NCI-H345 (cell line): ENCODE measurements at places on chromosomes 2 and 18.

DNA sequence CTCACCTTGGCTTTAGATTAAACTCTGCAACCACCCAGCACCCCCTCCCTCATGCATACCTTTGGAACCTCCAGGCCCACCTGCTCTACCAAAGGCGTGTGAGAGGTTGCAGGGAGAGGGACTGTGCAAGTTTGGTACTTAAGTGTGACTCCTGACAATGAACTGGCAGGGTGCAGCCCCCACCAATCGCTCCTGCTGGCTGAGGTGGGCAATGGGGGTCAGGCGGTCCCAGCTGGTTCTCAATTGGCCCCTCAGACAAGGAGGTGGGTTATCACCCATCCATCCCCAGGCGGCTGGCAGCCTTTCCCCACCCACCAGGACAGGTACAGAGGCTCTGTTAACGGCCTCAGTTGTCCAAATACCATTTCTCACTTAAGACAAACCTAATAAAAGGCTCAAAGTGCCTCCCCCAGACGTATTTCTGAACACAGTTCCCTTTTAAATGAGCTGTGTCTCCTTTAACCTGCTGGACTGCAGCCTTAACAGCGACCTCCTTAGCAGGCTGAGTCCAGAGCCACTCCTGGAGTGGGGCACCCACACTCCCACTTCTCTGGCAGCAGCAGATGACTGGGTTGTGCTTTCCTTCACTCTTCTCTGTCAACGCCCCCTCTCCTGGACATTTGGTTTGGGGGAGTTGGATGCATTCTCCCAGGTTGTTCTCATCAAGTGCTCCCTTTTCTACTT lies 169.2 kb upstream of the SMAD2 start:
- DNase-seq, result no peak

DNA sequence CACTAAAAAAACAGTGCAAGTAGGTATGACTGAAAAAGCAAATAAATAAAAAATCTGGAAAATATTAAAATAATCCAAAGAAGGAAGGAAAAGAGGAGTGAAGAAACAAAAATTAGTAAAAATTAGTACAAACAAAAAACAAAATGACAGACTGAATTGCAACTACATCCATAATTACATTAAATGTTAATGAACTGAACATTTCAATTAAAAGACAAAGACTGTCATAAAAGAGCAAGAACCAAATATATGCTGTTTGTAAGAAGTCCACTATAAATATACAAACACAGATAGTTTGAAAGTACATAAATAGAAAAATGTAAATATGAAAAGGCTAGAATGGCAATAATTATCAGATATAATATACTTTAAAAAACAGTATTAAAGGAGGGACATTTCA lies 267.6 kb downstream of the WDPCP start:
- no peak for DNase-seq

DNA sequence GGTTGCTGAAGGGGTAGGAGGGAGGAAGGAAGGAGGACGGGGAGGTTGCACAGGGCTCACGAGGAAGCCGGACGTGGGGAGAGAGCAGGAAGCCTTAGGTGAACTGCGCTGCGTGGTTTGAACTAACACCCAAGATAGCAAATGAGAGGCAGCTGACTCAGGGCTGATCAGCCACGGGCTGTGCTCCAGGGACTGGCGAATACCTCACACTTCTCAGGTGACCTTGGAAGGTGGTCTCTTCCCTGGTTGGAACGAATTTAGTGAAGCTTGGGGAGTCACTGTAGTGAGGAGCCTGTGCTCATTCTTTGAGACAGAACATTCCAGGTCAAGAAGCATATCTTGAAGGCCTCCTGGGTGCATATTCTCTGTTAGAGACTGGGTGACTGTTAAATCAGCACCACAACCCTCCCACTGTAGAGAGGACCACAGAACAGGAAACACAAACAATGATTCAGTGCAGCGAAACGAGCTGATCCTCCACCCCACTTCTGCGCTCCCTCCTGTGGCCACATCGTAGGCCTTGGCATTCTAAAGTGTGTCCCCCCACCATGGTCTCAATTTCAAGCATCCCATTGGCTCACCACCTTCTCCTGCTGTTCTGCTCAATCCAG lies 33.8 kb downstream of the TOGARAM2 start:
- no peak for DNase-seq

DNA sequence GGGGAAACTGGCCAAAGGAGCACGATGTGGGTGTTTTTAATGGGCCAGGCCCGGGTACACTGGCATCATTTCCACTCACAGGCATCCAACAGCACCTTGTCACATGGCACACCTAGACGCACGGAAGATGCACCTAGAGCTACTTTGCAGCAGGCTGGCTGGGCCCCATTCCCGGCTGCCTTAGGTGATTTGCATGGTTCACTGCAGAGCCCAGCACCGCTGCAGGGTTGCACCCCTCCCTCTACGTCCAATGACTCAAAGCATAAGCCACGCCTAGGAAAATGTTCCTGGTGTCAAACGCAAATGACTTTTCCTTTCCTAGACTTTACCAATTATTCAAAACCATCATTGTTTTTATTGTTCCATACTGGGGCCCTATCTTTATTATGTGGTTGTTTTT lies 222.9 kb downstream of the EIPR1 start:
- no peak for DNase-seq

DNA sequence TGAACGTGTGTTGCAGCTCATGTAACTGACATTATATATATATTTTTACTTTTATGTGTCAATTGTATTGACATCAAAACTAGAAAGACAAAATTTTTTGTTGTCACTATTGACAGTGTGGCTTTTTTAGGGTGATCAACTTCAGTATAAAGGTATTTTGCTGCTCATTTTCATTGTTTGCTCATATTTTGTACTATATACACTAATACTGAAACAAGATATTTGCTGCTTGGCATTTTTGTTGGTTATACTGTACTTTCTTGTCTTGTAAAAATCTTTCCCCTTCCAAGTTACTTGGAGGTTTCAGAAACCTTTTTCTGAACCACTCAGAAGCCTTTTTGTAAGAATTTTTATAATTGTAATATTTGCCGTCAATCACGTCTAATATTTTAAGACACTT lies 16.5 kb downstream of the AFTPH start:
- DNase-seq, result no peak

- no peak for DNase-seq
Observed at GRCh38 chr2:29056452-29056851, 17.9 kb downstream of the PCARE start.

DNA sequence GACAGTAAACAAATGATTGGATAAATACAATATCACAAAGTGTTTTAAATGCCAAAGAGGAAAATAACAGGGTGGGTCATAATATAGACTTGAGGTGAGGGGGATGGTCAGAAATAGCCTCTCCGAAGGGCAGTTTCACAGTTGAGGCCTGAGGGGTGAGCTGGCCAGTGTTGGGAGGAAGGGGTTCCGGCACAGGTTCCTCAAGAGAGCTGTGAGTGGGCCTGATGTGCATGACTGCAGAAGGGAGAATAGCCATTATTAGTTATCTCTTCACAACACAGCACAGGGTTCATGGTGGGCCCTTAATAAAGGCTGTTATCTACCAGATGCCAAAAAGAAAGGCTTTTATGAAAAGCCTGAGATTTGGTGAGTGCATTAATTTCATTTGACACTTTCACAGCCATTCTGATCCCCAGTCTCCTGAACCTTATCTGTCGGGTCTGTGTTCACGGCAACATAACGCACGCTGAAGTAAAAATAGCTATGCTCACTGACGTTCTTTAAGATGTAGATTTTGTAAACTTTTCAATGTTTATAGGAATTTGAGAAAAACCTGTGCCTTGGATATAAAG lies 39.6 kb downstream of the POLR1A start:
- DNase-seq, result no peak

DNA sequence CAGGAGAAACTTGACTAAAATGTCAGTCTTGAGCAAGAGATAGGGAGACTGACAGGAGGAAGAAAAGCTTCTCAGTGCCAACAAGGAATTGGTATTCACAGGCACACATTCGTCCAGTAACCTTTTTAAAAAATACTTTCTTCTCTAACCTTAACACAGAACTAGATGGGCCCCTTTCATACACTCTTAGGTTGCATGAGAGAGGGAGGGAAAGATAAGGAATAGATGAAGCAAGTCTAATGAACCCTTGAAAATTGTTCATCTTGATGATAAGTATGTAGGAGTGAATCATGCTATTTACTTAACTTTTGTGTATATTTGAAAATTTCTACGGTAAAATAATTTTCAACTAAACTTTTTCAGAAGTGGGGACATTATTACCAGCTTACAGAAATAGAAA lies 42.0 kb upstream of the CCDC88A start:
- DNase-seq, result no peak

DNA sequence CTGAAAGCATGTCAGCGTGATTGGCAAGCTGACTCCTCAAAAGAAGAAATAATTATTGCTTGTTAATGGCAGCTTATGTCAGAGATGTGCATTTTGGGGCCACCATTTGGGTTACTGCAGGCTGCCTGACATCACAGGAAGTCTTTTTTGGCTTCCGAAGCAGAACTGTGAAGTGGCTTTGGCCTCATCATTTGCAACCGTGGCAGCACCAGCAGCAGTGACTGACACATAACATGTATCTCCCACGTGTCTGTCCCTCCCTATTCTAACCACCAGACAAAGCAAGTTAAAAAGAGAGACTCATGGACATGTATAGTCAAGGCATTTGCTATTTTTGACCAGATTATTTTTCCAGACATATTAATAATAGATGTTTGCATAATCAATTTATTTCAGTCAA lies 488.7 kb upstream of the ACVR2A start:
- no peak for DNase-seq
